ENCODE measurements at places on chromosomes 5 and 9.

GRCh38 chr5:149664083-149664482 is 66.0 kb upstream of the PPARGC1B start:
- DNase-seq = no peak

- DNase-seq = no peak
Observed at GRCh38 chr9:34089311-34089710, 37.2 kb downstream of the DCAF12 start.

DNA sequence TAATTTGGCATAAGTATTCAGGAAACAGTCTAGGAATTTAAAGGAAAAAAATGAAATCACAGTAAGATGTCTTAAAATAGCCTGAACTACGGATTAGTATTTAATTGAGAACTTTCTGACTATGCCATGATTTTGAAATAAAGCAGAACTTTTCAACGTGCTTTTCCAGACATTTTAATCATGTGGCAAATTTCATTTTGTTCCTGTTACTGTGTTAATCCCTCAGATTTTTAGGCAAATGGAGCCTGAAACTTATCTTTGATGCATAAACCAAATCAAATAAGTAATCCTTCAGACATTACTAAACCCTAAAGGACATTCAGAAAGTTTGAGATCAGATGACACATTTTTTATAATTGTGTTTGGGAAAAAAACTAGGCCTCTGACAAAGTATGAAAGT is 75.7 kb downstream of the FBN2 start:
- DNase-seq = no peak

- no peak for DNase-seq
Observed at GRCh38 chr5:1497795-1498622, 25.8 kb downstream of the LPCAT1 start.

GRCh38 chr9:125540497-125540896 is 166.5 kb downstream of the MAPKAP1 start:
- DNase-seq = no peak

Measured in activated CD4-positive, CD25-positive, alpha-beta regulatory T cell treated with anti-CD3 and anti-CD28 coated beads, Interleukin-2, amount 50 U/mL, for 16 hours (primary cell).